ENCODE measurements at places on chromosomes 16 and 17.

- DNase-seq, result no peak
These were observed 122.6 kb downstream of the NPIPB5 start for GRCh38 chr16:22633280-22633679.

GRCh38 chr16:79672524-79672923 lies 72.0 kb upstream of the MAF start:
- no peak for DNase-seq

DNA sequence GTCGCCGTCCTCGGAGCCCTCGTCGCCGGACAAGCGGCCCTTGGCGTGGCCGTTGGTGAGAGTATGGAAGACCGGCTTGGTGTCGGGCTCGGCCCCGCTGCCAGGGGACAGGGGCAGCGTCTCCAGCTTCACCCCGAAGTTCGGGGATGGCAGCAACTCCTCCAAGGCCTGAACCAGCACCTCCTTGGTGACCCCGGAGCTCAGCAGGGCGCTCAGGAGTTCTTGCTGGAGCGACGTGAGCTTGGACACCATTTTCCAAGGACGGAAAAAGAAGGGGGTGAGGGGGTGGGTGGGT lies 279 bp downstream of the HNF1B start:
- no peak for DNase-seq

- DNase-seq, result no peak
These were observed 12.7 kb downstream of the CNEP1R1 start for GRCh38 chr16:50037662-50038220.

DNA sequence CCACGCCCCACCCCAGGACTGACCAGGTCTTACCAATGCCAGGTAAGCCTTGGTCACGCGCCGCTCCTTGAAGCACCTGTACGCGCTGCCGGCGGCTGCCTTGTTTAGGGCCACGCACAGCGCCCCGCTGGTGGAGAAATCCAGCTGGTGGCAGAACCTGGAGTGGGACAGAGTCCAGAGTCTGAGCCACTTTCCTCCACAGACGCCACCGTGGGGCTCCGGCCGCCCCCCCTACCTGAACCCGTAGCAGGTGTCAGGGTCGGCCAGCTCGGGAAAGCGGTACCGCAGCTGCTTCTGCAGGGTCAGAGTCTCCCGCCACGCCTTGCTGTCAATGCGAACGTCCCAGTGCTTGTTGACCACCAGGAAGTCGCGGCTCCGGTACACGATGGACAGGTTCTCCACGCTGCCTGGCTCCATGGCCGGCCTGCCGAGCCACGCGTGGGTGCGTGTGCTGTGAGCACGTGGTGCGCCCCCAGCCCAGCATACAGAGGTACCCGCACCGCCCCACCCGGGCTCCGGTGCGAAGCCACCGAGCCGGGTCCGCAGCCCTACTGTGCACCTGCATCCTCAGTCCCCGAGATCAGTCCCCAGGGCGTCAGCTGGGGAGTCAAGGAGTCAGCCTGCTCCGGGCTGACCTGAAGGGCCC lies 737 bp downstream of the RPUSD1 start:
- no peak for DNase-seq
